GM23338 (cell line): ENCODE measurements at places on chromosomes 16 and 17. TPM values are rescaled to one million over a fixed set of nuclear protein-coding genes. Genes with fewer than 3 reads are reported as not detected.

GRCh38 chr16:12395268-12395667 is 408.4 kb downstream of the CPPED1 start:
- no peaks in the 10 kb centered on the region for H3K36me3 ChIP-seq
- no peak for DNase-seq
- H3K4me1 ChIP-seq: no peaks in the 10 kb centered on the region
- no peak overlapping the region for H3K27ac ChIP-seq
- H3K4me3 ChIP-seq: no peak overlapping the region

GRCh38 chr17:16415031-16415924 is at the start of gene TRPV2:
Gene TRPV2, plus strand, starts transcription at chr17:16415571. Its CDS starts 2,098 bp downstream, at chr17:16417669.
- H3K4me1 ChIP-seq: peaks cover 5% of the 10 kb centered on the region; the same call in 1 of the 2 replicates
- H3K27me3 ChIP-seq: no peaks in the 10 kb centered on the region
- no peak within 1 kb of the TSS for H3K27ac ChIP-seq
- peak within 1 kb of the TSS; percentile 35; the same call in 1 of the 2 replicates for H3K4me3 ChIP-seq

Gene ERCC4
- total RNA-seq: 5.4 and 8.2 TPM in 2 replicates

DNA sequence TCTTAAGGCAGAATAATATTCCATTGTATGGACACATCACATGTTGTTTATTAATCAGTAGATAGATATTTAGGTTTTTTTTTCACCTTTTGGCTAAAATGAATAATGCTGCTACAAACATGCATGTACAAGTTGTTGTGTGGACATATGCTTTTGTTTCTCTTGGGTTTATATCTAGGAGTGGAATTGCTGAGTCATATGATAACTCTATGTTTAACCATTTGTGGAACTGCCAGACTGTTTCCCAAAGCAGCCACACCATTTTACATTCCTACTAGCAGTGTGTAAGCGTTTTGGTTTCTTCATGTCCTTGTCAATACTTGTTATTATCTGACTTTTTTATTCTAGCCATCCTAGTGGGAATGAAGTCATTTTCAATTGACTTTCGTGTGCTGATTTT is 21.3 kb downstream of the CYLD start:
- DNase-seq: no peak
- H3K4me3 ChIP-seq: no peak overlapping the region
- H3K27me3 ChIP-seq: no peaks in the 10 kb centered on the region
- no peak overlapping the region for H3K27ac ChIP-seq

Gene SOST
- 0.31 TPM in 1 of 2 replicates, not detected in the other for total RNA-seq

Gene GPR179
- total RNA-seq: 0.03 and 0.04 TPM in 2 replicates

Gene PRR35
- total RNA-seq: 1.1 and 1.4 TPM in 2 replicates

DNA sequence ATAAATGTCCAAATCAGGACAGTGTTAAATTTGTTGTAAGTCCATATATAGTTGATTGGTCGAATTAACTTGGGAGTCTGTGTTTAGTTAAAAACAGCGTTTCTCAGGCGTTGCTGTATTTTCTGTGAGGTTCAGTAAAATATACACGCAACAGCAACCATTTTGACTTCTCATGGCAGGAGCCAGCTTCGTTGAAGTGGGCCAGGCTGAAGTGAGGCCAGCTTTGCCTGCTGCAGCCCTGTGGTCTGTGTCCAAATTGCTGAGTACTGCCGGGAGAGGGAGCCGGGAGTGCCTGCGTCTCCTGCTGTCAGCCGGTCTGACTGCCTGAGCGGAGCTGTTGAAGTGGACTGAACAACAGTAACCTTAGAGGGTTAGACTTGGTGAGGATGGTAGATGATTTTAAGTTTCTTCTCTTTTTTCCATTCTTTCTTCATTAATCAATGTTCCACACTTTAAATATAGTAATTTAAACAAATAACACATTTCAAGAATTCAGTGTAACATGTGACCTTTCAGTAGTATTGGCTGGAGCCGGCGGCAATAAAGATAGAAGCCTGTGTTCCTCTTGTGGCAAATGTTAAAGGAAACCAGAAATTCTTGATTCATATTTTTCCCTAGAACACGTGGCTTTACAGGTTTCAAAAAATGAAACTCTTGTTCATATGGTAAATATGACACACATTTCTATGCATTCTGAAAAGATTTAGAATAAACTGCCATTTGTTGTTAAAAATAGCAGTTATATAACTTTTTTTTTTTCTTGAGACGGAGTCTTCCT is 37.0 kb upstream of the ZNF750 start:
- H3K36me3 ChIP-seq: no peaks in the 10 kb centered on the region; the same call in 1 of the 2 replicates
- peak; percentile 36 for DNase-seq
- H3K4me1 ChIP-seq: no peaks in the 10 kb centered on the region
- H3K27me3 ChIP-seq: no peaks in the 10 kb centered on the region

GRCh38 chr17:10729334-10730193 is at the start of gene TMEM220:
Gene TMEM220, minus strand, starts transcription at chr17:10730023. Its CDS starts 172 bp downstream, at chr17:10729851.
- H3K4me3 ChIP-seq: peak within 1 kb of the TSS; percentile 74
- peaks cover 10% of the 10 kb centered on the region for H3K4me1 ChIP-seq
- H3K27me3 ChIP-seq: peaks cover 3% of the 10 kb centered on the region; the same call in 1 of the 2 replicates
- peak; percentile 88 for DNase-seq
- H3K27ac ChIP-seq: peak within 1 kb of the TSS; percentile 74

Gene CDH13
- 4.4 and 13.6 TPM in 2 replicates for total RNA-seq

DNA sequence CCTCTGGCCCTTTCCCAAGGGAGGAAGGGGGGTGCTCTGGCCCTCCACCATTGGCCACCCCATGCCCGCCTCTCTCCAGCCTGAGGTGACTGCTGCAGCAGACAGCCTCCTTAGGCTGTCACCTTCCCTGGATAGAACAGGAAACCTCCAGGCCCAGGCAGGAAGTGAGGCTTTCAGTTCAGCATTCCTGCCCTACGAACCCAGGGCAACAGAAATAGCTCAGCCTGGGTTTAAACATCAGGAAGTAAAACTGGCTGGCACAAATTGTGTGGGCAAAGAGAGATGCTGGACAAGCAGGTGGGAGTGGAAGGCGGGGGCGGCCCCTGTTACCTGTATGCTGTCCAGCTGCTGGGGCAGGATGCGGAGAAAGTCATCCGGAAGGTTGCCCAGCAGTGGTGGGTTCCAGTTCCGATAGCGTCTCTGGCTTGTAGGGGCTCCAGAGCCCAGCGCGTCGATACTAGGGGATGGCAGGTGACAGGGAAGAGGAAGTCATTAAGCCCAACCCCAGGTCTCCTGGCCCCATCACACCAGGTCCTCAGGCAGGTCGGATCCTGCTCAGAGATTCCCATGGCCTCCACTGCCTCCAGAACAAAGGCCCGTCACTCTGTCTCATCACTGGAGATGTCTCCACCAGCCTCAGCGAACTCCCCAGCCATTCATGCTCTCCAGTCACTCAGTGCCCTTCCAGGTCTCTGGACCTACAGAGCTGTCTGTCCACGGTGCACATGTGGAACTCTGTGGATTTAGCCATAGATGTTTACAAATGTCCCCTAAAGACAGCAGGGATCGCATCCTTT is 23.6 kb upstream of the MRPS23 start:
- peaks cover 14% of the 10 kb centered on the region; the same call in 1 of the 2 replicates for H3K27me3 ChIP-seq
- peaks cover 48% of the 10 kb centered on the region for H3K4me1 ChIP-seq
- no peak overlapping the region for H3K4me3 ChIP-seq
- no peak overlapping the region for H3K27ac ChIP-seq
- DNase-seq: no peak

Gene SLC5A11
- 0.07 TPM in 1 of 2 replicates, not detected in the other for total RNA-seq

- no peaks in the 10 kb centered on the region for H3K36me3 ChIP-seq
- H3K4me3 ChIP-seq: no peak overlapping the region
- no peaks in the 10 kb centered on the region for H3K27me3 ChIP-seq
Observed at GRCh38 chr17:70613681-70614080, 444.3 kb downstream of the KCNJ2 start.

DNA sequence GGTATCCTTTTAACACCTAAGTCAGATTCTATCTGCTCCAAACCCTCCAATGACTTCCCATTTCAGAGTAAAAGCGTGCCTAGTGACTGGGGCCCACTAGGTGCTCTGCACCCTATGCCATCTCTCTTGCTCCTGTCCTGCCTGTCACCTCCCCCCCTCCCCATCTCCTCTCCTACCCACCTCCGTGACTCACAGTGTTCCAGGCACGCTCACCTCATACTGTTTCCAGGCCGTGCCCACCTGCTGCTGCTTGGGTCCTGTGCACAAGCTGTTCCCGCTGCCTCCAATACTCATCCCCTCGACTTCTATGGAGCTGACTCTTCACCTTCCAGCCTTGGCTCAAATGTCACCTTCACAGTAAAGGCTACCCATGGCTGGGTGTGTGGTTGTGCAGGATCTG is 21.7 kb downstream of the DNAH3 start:
- peaks cover 14% of the 10 kb centered on the region for H3K4me1 ChIP-seq
- no peaks in the 10 kb centered on the region for H3K27me3 ChIP-seq
- no peaks in the 10 kb centered on the region for H3K36me3 ChIP-seq
- no peak overlapping the region for H3K27ac ChIP-seq
- no peak for DNase-seq

DNA sequence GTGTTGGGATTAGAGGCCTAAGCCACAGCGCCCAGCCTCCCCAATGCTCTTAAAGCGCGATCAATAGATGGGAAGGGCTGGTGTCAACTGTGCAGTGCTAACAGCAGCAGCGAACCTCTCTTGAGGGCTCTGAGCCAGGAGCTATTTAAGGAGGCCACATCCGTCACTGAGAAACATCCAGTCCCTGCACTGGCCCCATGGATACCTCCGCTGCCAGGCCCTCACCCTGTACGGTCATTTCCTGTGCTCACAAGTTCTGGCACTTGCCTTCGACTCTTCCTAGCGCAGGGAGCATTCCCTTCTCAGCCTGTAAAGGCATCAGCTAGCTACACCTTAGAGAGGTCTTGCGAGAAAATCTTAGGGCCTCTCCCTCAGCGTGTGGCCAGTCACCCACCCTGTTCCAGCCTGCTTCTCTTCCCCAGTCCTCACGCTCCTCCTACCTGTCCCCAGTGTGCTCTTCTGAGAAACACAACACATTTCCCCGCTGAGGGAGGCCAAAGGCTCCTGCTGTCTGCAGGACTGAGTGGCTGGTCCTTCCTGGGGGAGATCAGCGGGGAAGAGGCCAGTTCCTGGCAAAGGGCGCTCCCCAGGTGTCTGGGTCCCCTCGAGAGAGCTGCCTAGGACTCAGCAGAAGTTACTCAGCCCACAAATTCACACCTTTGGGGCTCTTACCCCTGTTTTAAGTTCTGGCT is 28.6 kb downstream of the GTF3C1 start:
- no peaks in the 10 kb centered on the region for H3K4me1 ChIP-seq
- H3K4me3 ChIP-seq: no peak overlapping the region
- H3K36me3 ChIP-seq: peaks cover 27% of the 10 kb centered on the region
- no peaks in the 10 kb centered on the region for H3K27me3 ChIP-seq
- H3K27ac ChIP-seq: no peak overlapping the region

GRCh38 chr17:40326014-40326831 is 17.2 kb downstream of the RARA start:
- H3K27ac ChIP-seq: no peak overlapping the region
- H3K4me1 ChIP-seq: peaks cover 6% of the 10 kb centered on the region; the same call in 1 of the 2 replicates
- DNase-seq: no peak
- H3K27me3 ChIP-seq: no peaks in the 10 kb centered on the region
